Ovary (tissue), 10 donors: ENCODE measurements at places on chromosomes 12 and 14. TPM values are rescaled to one million over a fixed set of nuclear protein-coding genes. Genes with fewer than 3 reads are reported as not detected.

The KRT8 gene
- 20.0 TPM for total RNA-seq

The CLEC1B gene
- not detected for total RNA-seq

The SYCP3 gene
- total RNA-seq: not detected

The DCN gene
- 1,911 TPM for total RNA-seq

The KCNMB4 gene
- total RNA-seq: 5.6 TPM

The FOXG1 gene
- total RNA-seq: 0.18 TPM

The TCTN2 gene
- 18.8 TPM for total RNA-seq

The AHNAK2 gene
- total RNA-seq: 10.1 TPM

The OVCH1 gene
- total RNA-seq: not detected

The ACADS gene
- 12.7 TPM for total RNA-seq

The HSPA2 gene
- 49.7 TPM for total RNA-seq

The GLS2 gene
- 1.2 TPM for total RNA-seq

The CPSF6 gene
- 74.2 TPM for total RNA-seq

The GRIN2B gene
- 0.05 TPM for total RNA-seq

The MYF5 gene
- not detected for total RNA-seq

The TBC1D30 gene
- 2.7 TPM for total RNA-seq

The NRIP2 gene
- total RNA-seq: 15.1 TPM

The HIF1A gene
- total RNA-seq: 204 TPM

The VTI1B gene
- total RNA-seq: 34.6 TPM

The NANOG gene
- total RNA-seq: not detected

The SOX5 gene
- total RNA-seq: 21.4 TPM

The SLCO1B1 gene
- total RNA-seq: not detected

The LTBR gene
- total RNA-seq: 104 TPM

The DPF3 gene
- total RNA-seq: 8.0 TPM

The A2ML1 gene
- 0.20 TPM for total RNA-seq

The MANSC4 gene
- total RNA-seq: not detected

The CMA1 gene
- total RNA-seq: 0.69 TPM

The GPD1 gene
- total RNA-seq: 0.46 TPM

The OR4E2 gene
- total RNA-seq: not detected

The OR11H7 gene
- not detected for total RNA-seq

The NOVA1 gene
- total RNA-seq: 7.9 TPM
